Foreskin keratinocyte (primary cell): ENCODE measurements at places on chromosomes 7 and 10. TPM values are rescaled to one million over a fixed set of nuclear protein-coding genes. Genes with fewer than 3 reads are reported as not detected.
A peak's percentile ranks its signal among the peaks of the same experiment; 100 is the strongest.

Gene TEX36
- not detected in 2 replicates for total RNA-seq

Gene CYP26C1
- not detected in 2 replicates for total RNA-seq

Gene GPR85
- total RNA-seq: 0.63 and 0.68 TPM in 2 replicates

Gene PURB
- total RNA-seq: 16.9 and 17.8 TPM in 2 replicates

DNA sequence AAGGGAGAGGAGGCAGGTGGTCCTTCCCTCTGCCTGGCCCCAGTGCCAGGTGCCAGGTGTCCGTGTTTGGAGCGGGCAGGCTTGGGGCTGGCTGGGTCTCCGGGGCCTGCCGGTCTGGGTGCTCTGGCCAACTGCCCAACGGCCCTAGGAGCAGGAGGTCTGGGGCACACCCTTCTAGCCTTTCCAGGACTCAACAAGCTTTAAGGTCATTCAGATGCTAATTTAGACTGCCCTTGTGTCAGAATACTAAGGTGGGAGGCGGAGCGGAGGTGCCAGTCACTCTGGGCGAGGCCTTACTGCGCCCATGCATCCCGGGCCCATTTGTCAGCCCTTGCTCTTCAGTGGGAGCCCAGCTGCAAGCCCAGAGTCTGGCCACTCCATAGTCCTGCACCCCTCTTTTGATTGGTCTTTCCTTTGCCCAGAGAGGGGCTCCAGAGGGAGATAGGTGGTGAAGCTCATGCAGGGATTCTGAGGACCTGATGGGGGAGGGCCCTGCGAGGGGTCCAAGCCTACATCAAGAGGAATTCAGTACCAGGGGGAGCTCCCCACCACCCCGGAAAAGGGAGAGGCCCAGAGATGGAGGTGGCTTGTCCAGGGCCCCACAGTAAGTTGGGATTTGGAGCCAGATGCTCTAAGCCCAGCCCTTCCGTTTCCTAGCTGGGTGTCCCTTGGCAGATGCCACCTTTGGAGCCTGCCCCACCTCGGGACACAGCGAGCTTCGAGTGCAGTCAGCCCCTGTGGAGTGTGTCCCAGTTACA lies 1.3 kb downstream of the PGAM2 start:
- no peak for DNase-seq

- DNase-seq: no peak
These were observed 58.3 kb upstream of the KDM7A start for GRCh38 chr7:140235114-140235513.

Gene HOXA4
- 0.82 and 1.6 TPM in 2 replicates for total RNA-seq

DNA sequence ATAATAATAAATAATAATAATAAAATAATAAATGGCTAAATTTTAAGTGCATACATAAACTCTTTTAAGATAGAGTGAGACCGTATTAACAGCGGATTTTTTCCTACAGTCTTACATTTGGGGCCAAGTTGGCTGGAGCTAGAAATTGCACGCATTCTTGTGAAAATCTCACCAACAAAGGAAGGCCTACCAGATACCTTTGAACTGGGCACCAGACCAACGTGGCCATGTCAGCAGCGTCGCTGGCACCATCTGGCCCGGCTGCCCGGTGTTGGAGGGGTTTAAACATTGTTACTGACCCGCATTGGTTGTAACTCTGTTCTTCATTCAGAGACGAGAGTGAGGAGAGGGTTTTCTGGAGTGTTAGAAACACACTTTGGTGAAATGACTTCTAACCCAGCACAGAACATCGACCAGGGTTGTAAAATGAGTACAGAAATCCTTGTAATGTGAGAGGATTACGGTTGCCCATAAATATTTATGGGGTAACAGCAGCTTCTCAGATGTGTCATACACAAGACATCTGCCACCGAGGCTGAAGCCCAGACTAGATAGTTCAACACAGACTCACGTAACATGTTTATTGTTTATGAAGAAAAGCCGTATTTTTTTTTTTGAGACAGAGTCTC lies 34.6 kb upstream of the UNCX start:
- DNase-seq: no peak

GRCh38 chr10:13907570-13907969 lies 320.8 kb downstream of the PRPF18 start:
- no peak for DNase-seq

Gene GPER1
- 0.07 TPM in 1 of 2 replicates, not detected in the other for total RNA-seq

Gene SKIDA1
- 0.32 and 0.51 TPM in 2 replicates for total RNA-seq

DNA sequence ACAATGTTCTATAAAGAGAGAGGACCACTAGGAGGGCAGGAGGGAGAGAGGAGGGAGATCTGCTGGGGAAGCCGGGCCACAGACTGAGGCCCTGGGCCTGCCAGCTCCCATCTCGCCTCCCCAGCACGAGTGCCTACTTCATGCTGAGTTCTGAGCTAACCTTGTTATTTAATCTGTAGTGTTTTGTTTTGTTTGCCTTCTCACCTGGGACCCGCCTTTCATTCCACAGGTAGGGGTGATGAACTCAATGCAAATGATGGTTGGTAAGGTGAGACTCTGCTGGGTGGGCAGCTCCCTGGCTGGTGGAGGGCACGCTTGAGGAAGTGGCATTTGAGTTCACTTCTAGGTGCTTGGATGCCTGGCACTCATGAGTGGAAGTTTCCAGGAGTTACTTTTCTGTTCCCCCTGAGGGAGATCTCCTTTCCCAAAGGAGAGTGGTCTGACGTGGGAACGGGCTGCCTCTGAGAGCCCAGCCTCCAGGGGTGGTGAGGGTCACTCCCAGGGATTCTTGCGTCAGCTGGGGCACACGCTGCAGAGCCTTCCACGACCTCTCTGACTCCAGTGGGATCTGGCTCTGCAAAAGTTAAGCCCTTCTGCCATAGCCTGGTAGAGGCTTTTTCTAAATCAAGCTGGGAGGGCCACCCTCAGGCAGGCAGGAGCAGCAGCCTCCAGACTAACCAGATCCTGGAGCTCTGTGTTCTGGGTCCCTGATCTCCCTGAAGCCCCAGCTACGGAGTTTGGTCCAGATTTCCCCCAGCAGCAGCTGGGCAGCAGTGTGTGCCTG lies 22.4 kb downstream of the UBTD1 start:
- no peak for DNase-seq

Gene BCCIP
- 87.3 and 111 TPM in 2 replicates for total RNA-seq

Gene CHAT
- total RNA-seq: not detected in 2 replicates

DNA sequence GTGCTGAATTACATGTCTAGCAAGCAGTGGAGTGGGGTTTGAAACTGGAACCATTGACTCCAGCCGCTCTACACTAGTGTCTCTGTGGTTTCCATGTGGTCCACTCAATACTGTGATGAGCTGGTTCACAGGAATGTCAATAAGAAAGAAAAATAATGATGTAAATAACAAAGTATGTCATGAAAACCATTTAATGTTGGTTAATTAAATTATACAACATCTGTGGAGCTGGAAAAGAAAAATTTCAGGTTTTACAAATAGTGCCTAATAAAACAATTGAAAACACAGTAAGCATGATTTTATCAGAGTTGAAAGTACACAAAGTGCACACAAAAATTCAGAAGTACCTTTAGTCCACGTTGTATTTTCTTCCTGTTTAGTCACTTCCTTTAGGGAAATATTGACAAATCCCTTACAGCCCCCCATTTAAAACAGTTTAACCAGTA lies 28.7 kb upstream of the NAMPT start:
- peak; percentile 71 for DNase-seq

Gene PHKG1
- 0.35 and 0.41 TPM in 2 replicates for total RNA-seq

Gene MRLN
- total RNA-seq: not detected in 2 replicates

Gene IL15RA
- total RNA-seq: 2.3 and 3.6 TPM in 2 replicates

- DNase-seq: no peak
These were observed 242.1 kb upstream of the C7orf33 start for GRCh38 chr7:148348466-148348865.

GRCh38 chr10:22908837-22909236 lies 19.0 kb upstream of the ARMC3 start:
- no peak for DNase-seq

DNA sequence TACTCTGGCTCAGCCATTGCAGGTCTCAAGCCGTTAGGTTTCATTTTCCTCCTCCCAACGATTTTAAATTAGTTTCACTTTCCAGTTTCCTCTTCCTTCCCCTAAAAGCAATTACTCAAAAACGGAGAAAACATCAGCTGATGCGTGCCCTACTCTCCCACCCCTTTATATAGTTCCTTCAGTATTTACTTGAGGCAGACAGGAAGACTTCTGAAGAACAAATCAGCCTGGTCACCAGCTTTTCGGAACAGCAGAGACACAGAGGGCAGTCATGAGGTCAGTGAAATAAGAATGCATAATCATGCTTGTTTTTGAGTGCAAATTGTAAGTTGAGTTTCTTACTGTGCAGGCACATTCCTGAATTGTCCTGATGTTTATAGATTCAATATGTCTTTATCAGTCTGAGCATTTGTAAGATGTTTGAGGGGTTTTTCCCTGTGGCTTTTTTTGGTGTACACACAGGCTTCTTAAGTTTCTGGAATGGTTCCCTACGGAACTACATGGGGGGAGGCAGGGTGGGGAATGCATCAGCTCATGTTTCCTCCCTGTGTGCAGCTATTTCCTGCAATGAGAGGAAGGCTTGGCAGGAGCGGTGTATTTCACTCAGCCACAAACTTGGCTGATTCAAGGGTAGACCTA lies at the start of gene IFIT3:
TSS of gene IFIT3 (plus strand) at position 195 of the 639 bp plus-strand sequence. CDS start at position 272, 77 bp downstream.
- DNase-seq: peak; percentile 57

GRCh38 chr7:94450044-94450697 lies 55.5 kb downstream of the COL1A2 start:
- no peak for DNase-seq

DNA sequence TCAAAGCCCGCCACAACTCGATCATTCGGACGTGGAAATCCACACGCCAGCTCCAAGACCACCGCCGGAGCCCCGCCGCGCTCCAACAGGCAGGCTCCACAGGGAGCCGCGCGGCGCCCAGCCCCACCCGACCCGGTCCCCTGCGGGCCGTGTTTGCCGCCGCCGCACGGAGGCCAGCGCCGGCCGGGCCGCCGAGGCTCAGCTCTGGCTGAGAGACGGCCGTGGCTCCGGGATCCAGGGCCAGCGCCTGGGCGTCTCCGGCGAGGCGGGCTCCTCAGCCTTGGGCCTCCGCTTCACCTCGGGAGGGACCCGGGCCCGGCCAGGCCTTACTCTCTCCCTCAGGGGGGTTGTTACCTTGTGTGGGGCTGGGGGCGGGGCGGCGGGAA lies 333 bp downstream of the SMNDC1 start:
- no peak for DNase-seq

- DNase-seq: no peak
These were observed 45.7 kb downstream of the BEND7 start for GRCh38 chr10:13483073-13483472.

GRCh38 chr10:15652117-15652516 lies 67.6 kb downstream of the ITGA8 start:
- DNase-seq: no peak

- peak; percentile 1 for DNase-seq
These were observed 431.2 kb upstream of the AUTS2 start for GRCh38 chr7:69166979-69167516.

Gene ASZ1
- total RNA-seq: not detected in 2 replicates
